T-helper 17 cell (primary cell): ENCODE measurements at places on chromosomes 13 and 19. TPM values are rescaled to one million over a fixed set of nuclear protein-coding genes. Genes with fewer than 3 reads are reported as not detected.
A peak's percentile ranks its signal among the peaks of the same experiment; 100 is the strongest.

DNA sequence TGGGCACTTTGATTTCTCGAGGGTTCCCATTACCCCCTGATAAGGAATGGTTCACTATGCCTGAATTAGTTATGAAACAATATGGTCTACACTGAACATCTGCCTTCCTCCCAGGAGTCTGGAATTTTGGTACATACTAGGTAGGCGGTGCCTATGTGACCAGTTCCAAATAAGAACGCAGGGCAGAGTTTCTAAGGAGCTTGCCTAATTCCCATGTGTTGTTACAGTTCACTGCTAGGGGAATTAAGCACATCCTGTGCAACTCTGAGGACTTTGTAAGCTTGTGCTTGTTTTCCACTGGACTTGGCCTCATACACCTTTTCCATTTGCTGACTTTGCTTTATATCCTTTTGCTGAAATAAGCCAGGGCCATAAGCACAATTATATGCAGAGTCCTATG lies 29.2 kb downstream of the RBM26 start:
- peaks cover 18% of the 10 kb centered on the region for H3K4me1 ChIP-seq
- H3K36me3 ChIP-seq = no peaks in the 10 kb centered on the region
- H3K27ac ChIP-seq = no peak overlapping the region
- H3K4me3 ChIP-seq = no peak overlapping the region
- H3K27me3 ChIP-seq = no peaks in the 10 kb centered on the region

DNA sequence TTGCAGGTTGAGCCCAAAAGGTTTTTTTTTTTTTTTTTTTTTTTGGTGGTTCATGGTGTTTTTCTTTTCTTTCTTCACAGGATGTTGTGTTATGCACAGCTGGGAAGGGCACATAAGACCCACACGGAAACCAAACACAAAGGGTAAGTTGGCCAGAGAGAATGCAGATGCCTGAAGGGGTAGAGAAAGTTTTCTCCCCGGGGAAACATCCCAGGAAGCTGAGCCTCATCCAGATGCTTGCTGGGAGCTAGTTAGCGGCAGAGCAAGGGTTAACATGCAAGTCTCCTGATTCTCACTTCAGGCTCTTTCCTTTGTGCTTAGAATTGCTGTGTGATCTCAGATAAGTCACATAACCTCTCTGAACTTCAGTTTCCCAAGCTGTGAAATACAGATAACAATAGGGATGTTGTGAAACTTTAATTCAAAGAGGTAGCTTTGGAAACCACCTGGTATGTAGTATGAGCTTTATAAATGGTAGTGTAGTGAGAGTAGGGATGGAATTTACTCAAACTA lies 3.1 kb downstream of the ADGRE1 start:
- H3K36me3 ChIP-seq = no peaks in the 10 kb centered on the region
- H3K4me3 ChIP-seq = peak overlapping the region; percentile 22
- no peak for DNase-seq
- H3K4me1 ChIP-seq = peaks cover 22% of the 10 kb centered on the region
- peak overlapping the region; percentile 37 for H3K27ac ChIP-seq
- H3K27me3 ChIP-seq = no peaks in the 10 kb centered on the region

DNA sequence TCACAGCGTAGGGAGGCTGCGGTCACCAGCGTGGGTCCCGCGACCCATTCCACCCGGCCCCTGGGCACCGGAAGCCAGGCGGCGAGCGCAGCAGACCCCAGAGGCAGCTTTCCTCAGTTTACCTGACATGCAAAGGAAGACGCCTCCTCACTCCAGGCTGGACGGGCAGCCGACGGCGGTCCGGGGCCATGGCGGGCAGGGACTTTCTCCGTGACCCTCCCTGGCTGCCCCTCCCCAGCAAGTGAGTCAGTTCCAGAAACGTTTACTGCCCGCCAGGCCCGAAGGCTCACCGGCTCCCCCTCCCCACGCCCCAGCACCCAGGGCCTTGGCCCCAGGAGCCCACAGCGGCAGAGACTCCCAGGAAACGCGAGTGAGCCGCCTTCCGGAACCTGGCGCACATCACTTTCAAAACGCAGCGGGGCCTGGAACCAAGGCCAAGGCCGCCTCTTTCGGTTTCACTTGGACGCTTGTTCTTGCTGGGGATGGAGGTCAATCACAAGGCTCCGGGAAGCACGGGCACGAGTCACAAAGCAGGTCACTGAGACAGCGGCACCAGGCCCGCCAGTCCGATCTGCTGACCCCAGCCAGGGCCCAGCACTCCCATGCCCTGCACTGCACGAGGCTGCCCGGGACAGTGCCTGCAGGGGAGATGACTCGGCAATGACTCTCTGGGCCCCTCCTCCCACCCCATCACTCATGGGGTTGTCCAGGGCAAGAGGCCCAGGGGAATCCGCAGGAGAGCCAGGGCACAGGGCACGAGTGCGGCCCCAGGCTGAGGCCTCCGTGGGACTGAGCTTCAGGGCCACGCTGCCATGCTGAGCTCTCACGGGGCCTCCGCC lies 5.3 kb downstream of the SBNO2 start:
- H3K36me3 ChIP-seq = peaks cover 6% of the 10 kb centered on the region
- no peak for DNase-seq
- no peak overlapping the region for H3K4me3 ChIP-seq

- peaks cover 5% of the 10 kb centered on the region for H3K36me3 ChIP-seq
- peaks cover 24% of the 10 kb centered on the region for H3K4me1 ChIP-seq
- no peaks in the 10 kb centered on the region for H3K27me3 ChIP-seq
- peak; percentile 63 for DNase-seq
- H3K4me3 ChIP-seq = peak overlapping the region; percentile 87
- peak overlapping the region; percentile 98 for H3K27ac ChIP-seq
These were observed 2.6 kb upstream of the JUNB start for GRCh38 chr19:12788682-12789097.

GRCh38 chr13:99303863-99304521 lies 3.2 kb downstream of the GPR183 start:
- H3K27ac ChIP-seq = peak overlapping the region; percentile 98
- no peaks in the 10 kb centered on the region for H3K27me3 ChIP-seq
- peak; percentile 54 for DNase-seq
- peak overlapping the region; percentile 99 for H3K4me3 ChIP-seq
- peaks cover 60% of the 10 kb centered on the region for H3K4me1 ChIP-seq
- peaks cover 22% of the 10 kb centered on the region for H3K36me3 ChIP-seq

DNA sequence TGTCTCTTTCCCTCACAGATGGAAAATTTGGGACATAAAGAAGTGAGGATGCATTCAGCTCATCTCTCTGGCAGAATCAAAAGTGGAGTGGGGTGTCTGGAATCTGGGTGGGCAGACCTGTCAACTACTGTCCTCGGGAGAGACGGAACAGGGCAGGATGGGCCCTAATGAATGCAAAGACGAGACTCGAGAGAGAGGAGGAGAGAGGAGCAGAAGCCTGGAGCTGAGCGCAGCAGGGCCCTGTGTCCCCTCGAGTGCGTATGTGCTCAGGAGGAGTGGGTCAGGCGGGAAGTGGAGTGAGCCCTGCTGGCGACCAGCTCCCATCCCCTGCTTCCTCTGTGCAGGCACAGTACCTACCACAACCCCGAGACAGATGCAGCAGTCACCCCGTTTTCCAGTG lies 78.9 kb downstream of the TEX29 start:
- H3K36me3 ChIP-seq = no peaks in the 10 kb centered on the region
- H3K27me3 ChIP-seq = peaks cover 15% of the 10 kb centered on the region
- H3K4me3 ChIP-seq = no peak overlapping the region
- H3K4me1 ChIP-seq = peaks cover 2% of the 10 kb centered on the region
- no peak for DNase-seq

DNA sequence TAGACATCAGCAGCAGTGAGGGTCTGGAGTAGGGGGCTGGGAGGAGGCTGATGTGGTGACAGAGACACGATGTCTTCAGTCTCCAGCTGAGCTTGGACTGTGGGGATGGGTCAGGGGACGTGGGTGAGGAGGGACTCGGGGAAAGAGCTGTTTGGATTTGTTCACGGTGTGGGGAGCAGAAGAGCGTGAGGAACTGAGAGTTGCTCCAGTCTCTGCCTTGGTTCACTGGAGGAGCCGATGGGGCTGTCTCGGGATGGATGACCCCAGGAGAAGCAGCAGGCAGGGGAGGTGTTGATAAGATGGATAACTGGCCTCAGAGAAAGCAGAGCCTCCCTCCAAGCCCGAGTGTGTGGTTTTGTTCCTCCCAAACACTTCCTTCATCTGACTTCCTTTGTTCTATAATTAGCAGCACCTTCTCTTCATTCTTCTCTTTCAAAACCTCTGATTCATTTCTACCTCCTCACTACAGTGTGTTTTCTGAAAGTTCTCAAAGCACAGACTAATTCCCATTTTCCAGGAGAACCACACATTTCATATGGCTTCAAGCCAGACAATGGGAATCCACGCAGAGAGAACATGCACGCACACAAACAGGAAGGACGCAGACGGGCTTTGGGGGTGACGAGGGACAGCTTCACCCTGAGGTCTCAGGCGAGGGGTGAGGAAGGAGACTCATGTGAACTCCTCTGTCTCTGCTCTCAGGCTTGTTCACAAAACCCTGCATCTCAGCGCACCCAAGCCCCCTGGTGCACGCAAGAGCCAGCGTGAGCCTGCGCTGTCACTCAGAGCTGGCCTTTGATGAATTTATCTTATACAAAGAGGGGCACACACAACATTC lies 18.6 kb downstream of the LAIR2 start:
- H3K4me1 ChIP-seq = peaks cover 11% of the 10 kb centered on the region
- H3K4me3 ChIP-seq = no peak overlapping the region
- no peak for DNase-seq

- no peak for DNase-seq
- H3K4me3 ChIP-seq = no peak overlapping the region
- no peaks in the 10 kb centered on the region for H3K27me3 ChIP-seq
- no peaks in the 10 kb centered on the region for H3K4me1 ChIP-seq
- no peak overlapping the region for H3K27ac ChIP-seq
These were observed 670.3 kb downstream of the UQCRFS1 start for GRCh38 chr19:28542394-28543243.

DNA sequence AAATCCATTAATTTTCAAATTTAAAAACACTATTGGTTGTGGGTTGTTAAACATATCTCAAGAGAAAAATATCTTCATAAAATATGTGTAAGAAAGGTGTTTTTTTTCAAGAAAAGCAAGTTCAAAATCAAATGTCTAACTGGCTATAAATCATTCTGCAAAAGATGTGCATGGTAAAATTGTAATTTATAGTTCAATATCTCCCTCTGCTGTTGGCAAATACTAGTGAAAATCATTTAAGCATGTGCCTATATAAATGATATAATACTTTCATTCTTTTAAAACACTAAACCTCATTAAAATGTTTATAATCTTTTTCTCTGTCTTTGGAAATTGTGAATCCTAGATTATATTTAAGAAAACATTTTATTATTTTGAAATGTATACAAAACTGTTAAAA lies 17.2 kb upstream of the SLITRK6 start:
- H3K4me3 ChIP-seq = no peak overlapping the region
- H3K27ac ChIP-seq = no peak overlapping the region
- H3K4me1 ChIP-seq = no peaks in the 10 kb centered on the region
- DNase-seq = no peak
- no peaks in the 10 kb centered on the region for H3K36me3 ChIP-seq

DNA sequence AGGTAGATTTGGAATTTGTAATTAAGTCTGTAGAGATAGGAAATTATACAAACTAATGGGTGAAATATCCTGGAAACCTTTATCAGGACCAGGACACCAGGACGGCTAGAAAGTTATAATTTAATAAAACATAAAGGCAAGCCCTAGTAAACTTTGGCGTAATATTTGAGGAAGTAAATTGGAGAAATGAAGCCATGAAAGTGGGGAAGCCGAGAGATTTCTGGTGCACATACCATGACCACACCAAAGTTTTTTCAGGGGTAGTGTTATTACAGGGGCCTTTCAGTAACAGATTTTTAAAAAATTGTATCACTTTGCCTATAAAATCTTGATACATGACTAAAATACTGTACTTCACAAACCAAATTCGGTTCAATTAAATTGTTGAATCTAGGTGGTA lies 54.7 kb upstream of the URAD start:
- H3K4me1 ChIP-seq = no peaks in the 10 kb centered on the region
- no peak for DNase-seq
- H3K4me3 ChIP-seq = no peak overlapping the region
- peaks cover 38% of the 10 kb centered on the region for H3K27me3 ChIP-seq
- H3K27ac ChIP-seq = no peak overlapping the region

DNA sequence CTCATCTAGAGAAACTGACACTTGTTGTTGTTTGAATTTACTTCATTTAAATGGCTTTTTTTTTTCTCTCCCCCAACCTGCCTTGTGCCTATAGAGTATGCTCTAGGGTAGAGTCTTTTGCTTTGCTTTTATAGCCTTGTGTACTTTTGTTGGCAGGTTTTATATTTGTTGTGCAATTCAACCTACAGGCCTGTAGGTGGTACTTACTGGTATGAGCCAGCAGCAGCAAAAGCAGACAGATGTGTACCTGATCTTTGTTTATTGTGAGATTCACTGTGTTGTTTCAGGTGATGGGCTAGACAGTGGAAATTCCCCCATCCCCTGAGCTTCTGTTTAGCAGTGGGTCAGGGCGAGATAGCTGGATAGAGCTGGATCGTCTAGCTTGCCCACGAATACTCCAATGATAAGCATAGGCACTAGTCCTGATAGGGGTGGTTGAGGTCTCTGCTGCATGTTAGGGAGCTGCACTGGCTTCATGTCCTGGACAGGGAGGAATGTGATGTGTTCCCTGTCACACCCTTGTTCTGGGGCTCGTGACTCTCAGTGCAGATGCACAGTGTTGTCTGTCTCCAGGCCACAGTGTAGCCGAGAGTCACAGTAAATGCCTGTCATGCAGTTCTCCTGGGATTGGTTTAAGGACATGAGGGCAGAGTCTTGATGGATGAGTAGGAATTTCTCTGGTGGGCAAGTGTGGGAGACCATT lies 21.3 kb downstream of the DNAJC3 start:
- H3K4me3 ChIP-seq = no peak overlapping the region
- peaks cover 23% of the 10 kb centered on the region for H3K4me1 ChIP-seq
- DNase-seq = no peak
- H3K36me3 ChIP-seq = no peaks in the 10 kb centered on the region
- H3K27me3 ChIP-seq = no peaks in the 10 kb centered on the region

GRCh38 chr13:95833126-95833525 lies 156.2 kb downstream of the DNAJC3 start:
- no peaks in the 10 kb centered on the region for H3K36me3 ChIP-seq
- H3K4me3 ChIP-seq = no peak overlapping the region
- DNase-seq = no peak
- peaks cover 3% of the 10 kb centered on the region for H3K4me1 ChIP-seq

DNA sequence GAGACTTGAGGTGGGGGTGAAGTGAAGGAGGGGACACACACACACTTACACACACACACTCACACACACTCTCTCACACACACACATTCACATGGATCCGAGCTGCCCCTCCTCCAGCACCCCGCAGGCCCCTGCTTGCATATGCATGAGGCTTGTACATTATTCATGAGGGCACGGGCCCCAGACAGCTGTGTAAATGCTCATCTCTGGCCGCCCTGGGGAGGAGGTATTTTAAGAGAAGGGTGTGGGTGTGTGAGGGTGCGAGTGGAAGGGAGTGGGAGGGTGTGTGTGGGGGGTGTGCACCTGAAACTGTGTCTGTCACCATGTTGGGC lies 2.4 kb downstream of the NCAN start:
- DNase-seq = no peak
- peaks cover 60% of the 10 kb centered on the region for H3K27me3 ChIP-seq
- peaks cover 8% of the 10 kb centered on the region for H3K36me3 ChIP-seq
- no peak overlapping the region for H3K4me3 ChIP-seq
- no peak overlapping the region for H3K27ac ChIP-seq

GRCh38 chr13:91594061-91594460 lies 195.6 kb downstream of the GPC5 start:
- H3K27ac ChIP-seq = no peak overlapping the region
- no peaks in the 10 kb centered on the region for H3K4me1 ChIP-seq

- no peak overlapping the region for H3K27ac ChIP-seq
- H3K36me3 ChIP-seq = no peaks in the 10 kb centered on the region
- H3K4me3 ChIP-seq = no peak overlapping the region
- no peaks in the 10 kb centered on the region for H3K4me1 ChIP-seq
- no peak for DNase-seq
These were observed 30.9 kb upstream of the KCTD12 start for GRCh38 chr13:76917095-76917494.

OR7A5 gene
- not detected for total RNA-seq

PSG11 gene
- total RNA-seq = 0.29 TPM

PROZ gene
- total RNA-seq = not detected

PTH2 gene
- not detected for total RNA-seq

CD33 gene
- 2.4 TPM for total RNA-seq

NKPD1 gene
- total RNA-seq = 0.57 TPM
